ENCODE measurements at places on chromosomes 6 and 20.

- no peak for DNase-seq
These were observed 14.8 kb upstream of the CD164 start for GRCh38 chr6:109397020-109397419.

DNA sequence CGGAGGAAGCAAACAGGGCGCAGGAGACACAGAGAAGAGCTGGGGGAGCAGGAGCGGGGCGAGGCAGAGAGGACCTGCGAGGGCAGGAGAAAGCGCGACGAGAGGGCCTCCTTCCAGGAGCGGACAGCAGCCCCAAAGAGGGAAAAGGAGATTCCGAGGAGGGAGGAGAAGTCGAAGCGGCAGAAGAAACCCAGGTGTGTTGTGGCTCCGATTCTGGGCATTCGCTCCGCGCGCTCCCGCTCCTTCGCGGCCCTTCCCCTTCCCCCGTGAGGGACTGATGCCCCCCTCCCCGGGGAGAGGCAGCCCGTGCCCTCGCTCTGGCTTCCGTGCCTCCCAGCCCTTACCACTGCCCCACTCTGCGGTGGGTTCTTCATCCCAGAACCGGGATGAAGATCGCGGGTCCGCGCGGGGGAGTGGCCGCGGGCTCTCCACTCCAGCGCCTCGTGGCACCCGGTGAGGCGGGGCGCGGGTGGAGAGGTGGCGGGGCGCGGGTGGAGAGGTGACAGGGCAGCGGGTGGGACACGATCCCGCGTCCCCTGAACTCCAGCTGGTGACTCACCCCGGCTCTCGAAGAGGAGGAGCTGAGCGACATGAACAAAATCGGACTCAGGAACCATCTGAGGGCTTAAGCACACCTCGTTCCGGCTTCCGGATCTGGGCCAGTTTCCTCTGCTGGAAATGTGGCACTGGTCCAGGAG lies 22.4 kb downstream of the TMC2 start:
- no peak for DNase-seq

- no peak for DNase-seq
These were observed 72.6 kb downstream of the C6orf52 start for GRCh38 chr6:10621847-10622246.

GRCh38 chr20:10632721-10633509 lies 40.9 kb downstream of the JAG1 start:
- no peak for DNase-seq

DNA sequence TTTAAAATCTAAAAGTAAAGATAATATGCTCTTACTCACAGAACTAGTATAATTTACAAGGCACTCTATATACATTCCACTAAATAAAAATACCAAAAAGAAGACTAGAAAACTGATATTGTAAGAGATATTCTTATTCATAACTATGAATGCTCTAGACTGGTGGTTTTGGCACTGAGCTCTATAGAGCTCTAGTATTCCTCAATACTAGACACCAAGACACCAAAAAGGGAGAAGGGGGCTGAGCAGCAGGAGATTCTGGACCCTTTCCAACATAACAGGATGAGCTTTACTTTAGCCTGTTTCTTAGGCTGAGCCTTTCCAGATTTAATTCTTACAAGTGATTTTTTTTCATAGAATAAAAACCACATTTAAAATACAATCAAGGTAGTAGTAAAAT lies 173.6 kb downstream of the COL21A1 start:
- DNase-seq = no peak

- DNase-seq = no peak
These were observed 38.6 kb upstream of the NXT1 start for GRCh38 chr20:23311947-23312506.

DNA sequence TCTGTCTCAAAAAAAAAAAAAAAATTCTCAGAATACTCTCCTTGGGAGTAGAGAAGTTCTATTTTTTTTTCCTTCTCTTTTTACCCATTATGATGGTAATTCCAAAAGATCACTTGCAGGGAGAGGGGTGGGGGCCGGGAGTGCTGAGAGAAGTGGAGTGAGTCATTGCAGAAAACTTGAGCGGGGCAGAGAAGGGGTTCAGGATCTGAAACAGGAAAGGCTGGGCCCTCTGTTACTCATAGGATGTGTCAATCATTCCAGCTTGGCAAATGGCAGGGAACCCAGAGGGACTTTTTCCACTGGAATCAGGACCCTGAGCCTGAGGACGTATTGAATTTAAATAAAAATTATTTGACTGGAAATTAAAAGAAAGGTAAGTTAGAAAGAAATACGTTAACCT lies 111.4 kb upstream of the ARMC2 start:
- DNase-seq = no peak

GRCh38 chr20:56630086-56630493 lies 984 bp downstream of the TFAP2C start:
- DNase-seq = no peak

DNA sequence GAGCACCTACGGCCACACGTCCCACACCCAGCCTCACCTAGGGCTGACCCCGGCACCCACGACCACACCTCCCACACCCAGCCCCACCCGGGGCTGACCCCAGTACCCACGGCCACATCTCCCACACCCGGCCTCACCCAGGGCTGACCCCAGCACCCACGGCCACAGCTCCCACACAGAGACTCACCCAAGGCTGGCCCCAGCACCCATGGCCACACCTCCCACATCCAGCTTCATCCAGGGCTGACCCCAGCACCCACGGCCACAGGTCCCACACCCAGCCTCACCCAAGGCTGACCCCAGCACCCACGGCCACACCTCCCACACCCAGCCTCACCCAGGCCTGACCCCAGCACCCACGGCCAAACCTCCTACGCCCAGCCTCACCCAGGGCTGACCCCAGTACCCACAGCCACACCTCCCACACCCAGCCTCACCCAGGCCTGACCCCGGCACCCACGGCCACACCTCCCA lies 36.7 kb downstream of the NINL start:
- DNase-seq = no peak

- no peak for DNase-seq
These were observed 171.6 kb downstream of the SMOC2 start for GRCh38 chr6:168612586-168612985.

GRCh38 chr6:117396228-117396627 lies 29.5 kb downstream of the ROS1 start:
- DNase-seq = no peak

- no peak for DNase-seq
These were observed 194.8 kb downstream of the GRIK2 start for GRCh38 chr6:101588343-101588742.

- DNase-seq = no peak
These were observed 82.7 kb downstream of the FARS2 start for GRCh38 chr6:5343998-5344397.

DNA sequence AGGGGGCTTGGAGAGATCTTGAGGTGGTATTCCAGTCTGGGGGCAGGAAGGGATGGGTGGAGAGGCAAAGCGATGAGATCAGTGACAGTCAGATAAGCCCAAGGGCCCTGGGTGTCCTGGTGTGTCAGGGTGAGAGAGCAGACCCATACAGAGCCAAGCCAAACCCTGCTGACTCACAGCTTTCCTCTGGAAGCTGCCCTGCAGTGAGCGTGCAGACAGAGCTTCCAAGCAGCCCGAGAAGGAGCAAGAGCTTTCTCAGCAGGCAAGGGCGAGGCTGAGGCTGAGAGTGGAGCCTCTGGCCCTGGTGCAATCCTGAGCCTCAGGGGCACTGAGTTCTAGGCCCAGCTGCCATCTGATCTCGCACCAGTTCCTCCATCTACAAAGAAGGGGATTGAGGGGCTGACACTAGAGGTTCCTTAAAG lies 91.1 kb upstream of the HIVEP1 start:
- no peak for DNase-seq

- no peak for DNase-seq
These were observed 139.5 kb downstream of the ZFAND3 start for GRCh38 chr6:37959061-37959460.

- no peak for DNase-seq
These were observed 16.0 kb downstream of the BCAS4 start for GRCh38 chr20:50810842-50811241.

GRCh38 chr20:54118220-54119001 lies 48.0 kb upstream of the BCAS1 start:
- DNase-seq = no peak

GRCh38 chr6:63537201-63537958 lies 34.9 kb upstream of the LOC128125822 start:
- no peak for DNase-seq

GRCh38 chr20:21901470-21902275 lies 196.2 kb downstream of the PAX1 start:
- no peak for DNase-seq

DNA sequence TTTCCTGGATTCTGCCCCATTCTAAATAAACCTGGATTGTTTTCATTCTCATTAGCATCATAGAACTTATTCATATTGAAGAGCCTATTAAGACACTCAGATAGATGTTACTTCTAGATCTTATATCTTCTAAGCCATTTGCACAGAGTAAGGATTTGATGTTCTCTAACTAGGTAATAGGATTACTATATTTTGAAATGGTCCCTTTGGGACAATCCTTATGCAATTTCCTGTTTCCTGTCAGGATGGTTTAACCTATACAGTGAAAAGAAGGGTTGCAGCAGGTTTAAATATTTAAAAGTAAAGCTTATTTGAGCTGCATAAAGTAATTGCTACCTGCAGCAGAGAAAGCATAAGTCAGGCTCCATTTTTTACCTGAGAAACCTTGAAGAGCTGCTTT lies 860.1 kb downstream of the TFAP2A start:
- no peak for DNase-seq

GRCh38 chr6:3939964-3940363 lies 90.8 kb downstream of the FAM50B start:
- no peak for DNase-seq

DNA sequence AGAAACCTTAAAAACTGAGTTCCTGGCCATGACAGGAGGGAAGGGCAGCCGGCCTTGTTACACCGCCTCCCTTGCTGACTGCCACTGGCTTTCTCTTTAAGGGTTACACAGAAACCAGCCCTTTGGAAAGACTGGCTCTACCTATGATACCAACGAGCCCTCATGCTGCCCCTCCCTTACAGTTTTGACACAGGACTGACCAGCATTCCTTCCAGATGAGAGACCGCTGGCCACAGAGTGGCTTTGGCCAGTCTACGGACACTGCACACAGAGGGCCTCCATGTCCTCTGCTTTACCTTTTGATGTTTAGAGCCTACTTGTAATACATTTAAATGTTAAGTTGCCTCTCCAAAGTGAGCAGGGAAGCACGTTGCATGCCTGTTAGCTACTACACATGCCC lies 243.2 kb upstream of the GMDS start:
- no peak for DNase-seq

DNA sequence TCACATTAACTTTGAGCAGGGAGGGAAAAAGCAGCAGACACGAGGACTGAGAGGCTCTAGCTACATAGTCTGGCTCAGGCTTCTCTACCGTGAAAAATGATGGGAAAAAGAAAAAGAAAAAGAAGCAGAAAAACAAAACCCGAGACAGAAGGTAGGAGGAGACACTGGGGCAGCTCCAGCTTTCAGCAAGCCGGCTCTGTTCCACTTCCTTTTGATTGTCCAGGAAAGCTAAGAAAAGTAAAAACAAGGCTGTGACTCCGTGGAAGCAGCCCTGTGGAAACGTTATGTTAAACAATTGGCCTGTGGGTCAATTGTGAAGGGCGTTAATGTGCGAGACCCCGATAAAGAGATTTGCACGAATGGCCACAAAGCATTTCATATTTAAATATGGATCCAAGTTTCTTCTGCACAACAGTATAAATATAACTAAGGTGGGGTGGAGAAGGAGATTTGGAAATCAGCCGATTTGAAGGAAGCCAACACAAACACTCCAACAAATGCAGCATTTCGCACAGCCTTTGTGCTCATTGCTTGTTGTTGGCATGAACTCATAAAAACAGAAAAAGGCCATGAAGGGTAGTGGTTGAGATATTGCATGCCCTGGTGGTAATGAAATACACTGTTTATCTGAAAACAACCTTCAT lies 236.9 kb upstream of the JAG1 start:
- no peak for DNase-seq

GRCh38 chr6:163773646-163774045 lies 359.1 kb downstream of the QKI start:
- no peak for DNase-seq

Data from central memory CD4-positive, alpha-beta T cell (primary cell).